ENCODE measurements at places on chromosomes 7 and 10.

DNA sequence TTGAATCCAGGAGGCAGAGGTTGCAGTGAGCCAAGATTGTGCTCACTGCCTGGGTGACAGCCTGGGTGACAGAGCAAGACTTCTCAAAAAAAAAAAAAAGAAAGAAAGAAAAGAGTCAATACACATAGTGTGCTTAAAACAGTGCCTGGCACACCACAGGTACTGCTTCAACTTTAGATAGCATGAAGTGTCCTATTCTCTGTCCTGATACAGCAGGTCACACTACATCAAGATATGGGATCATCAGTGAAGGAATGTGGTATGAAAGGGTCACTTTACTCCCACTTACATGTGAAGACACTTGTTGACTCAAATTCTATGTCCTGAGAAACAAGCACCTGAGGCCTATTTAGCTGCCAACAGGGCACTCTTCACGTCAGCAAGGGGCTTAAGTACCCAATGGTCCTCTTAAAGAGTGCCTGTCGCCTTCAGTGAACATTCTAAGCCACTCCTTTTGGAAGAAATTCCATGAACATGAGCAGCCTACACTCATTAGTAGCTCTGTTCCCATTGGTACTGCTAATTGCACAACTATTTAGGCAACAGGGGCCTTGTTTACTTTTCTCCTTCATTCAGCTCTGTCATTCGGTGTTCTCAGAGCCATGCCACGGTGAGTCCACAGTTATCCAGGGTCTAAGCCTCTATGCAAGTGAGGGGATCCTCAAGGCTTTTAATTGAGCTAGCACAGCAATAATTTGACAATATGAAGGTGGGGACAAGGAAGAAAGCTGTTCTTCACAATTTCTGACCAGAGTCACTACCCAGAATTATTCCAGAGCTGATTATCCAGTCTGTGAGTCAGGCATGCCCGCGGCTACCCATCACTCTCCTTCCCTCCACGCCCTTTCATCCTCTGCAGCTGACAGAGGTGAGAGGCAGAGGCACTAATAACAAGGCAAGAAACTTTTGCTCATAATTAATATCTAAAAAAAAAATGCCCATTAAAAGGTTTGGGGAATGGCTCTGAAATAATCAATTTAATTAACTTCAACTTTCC is 56.6 kb upstream of the PTN start:
- peak; percentile 17 for DNase-seq

GRCh38 chr7:35038354-35038753 is 1.1 kb upstream of the DPY19L1 start:
- no peak for DNase-seq

DNA sequence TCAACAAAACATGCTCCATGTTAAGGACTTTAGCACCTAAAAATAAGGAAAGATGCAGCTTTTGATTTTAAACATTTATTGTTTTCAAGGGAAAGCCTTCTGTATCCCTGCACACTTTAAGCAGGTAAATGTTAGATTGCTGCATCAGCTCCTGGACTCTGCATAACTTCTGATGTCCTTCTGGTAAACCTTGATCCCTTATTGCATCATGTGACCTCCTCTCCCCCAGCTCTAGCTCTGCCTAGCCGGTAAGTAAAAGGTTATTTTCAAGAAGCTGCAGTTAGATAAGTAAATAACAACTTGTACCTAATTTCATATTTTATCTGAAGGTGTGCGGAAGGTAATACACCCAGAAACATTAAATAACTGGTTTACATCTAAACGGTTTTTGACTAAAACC is 37.5 kb downstream of the PDK4 start:
- DNase-seq = no peak

DNA sequence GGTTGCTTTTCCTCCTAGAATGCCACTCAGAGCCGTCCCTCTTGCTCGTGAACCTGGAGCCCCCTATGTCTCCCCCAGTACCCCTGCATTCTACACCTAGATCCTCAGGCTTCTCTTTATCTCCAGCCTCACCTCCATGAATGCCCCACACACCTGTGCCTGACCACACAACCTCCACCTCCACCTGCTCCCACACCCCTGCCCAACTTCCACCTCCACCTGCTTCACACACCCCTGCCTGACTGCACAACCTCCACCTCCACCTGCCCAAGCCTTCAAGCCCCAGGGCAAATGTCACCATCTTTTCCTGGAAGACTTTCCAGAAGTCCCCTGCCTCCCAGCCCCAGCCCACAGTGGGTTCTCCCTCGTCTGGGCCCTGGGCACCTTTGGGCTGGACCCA is 6.9 kb upstream of the LFNG start:
- DNase-seq = no peak

GRCh38 chr10:103839872-103840739 is 15.3 kb downstream of the SH3PXD2A start:
- no peak for DNase-seq

GRCh38 chr10:47099474-47099873 is 188.2 kb downstream of the PTPN20 start:
- DNase-seq = no peak

DNA sequence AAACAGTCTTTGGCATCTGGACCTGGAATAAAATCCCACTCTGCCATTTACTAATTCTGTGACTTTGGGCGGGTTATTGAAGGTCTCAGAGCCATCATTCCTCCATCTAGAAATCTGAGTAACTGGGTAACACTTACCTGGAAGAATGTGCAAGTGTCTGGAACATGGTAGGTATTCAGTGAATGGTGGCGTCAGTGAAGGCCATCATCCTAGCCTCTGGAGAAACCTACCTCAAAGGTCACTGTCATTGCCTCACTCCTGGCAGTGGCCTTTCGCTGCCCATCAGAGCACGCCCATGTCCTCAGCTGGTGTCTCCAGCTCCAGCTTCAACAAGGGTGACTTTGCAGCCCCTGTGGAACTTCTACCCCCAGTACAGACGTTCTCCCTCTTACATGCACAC is 4.5 kb downstream of the GAL3ST4 start:
- no peak for DNase-seq

GRCh38 chr7:118045629-118046028 is 138.3 kb upstream of the LSM8 start:
- no peak for DNase-seq

- no peak for DNase-seq
These were observed 28.1 kb upstream of the PTN start for GRCh38 chr7:137371616-137372015.

GRCh38 chr7:109996927-109997326 is 1094.0 kb upstream of the LRRN3 start:
- no peak for DNase-seq

- DNase-seq = no peak
These were observed 110.7 kb downstream of the INHBA start for GRCh38 chr7:41592236-41592635.

DNA sequence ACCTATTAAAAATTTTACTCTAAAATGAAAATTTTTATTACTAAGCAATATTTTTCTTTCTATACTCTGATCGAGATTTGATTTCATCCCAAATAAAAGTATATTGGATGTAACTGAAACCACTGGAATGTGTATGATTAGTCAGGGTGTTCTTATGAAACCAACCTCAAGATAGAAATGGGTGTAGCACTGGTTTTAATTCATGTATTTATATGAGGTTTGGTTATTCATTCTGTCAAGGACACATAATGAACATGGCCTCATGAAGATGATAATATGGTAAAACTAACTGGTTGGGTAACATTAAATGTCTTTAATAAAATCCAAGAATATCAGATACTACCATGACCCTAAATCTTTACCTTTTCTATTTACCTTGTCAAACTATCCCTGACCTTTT is 197.7 kb downstream of the SEMA3A start:
- no peak for DNase-seq

DNA sequence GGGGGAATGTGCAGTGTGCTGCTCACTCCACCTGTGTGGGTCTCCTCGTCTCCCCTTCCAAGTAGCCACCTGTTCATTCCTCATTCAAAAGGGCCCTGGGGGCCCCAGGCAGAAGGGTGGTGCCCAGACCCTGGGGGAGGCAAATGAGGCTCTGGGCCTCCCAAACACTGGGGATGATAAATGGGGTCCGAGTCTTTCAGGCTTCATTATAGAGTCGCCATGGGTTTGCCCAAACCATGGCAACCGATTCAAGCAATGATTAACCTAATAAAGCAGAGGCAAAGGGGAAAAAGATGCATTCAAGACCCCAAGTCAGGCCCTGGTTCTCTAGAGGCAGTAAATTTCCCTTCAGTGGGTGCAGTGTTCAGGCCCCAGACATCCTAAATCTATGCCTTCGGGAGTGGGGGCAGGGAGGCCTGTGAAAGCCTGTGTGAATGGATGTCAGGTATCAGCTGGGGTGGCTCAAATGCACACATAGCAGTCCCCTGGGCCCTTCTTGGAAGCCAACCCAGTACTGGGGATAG is 10.4 kb downstream of the NEUROG3 start:
- DNase-seq = no peak

DNA sequence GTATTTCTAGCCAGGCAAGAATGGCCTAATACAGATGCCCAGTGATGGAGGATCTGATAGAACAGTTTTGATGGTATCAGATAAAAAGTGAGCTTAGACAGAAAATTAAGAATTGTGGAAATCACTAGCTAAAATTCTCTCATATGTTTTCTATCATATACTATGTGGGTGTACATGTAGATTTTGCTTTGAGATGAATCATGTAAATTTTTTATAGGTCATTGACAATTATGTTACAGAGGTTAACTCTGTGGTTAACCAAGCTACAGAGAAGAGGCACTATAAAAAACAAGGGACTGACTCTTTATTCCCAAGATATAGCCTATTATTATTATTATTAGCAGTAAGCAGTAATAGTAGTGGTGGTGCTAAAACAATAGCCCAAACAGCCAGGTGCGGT is 156.5 kb downstream of the ITGA8 start:
- no peak for DNase-seq

GRCh38 chr10:5991708-5992107 is 14.4 kb upstream of the IL15RA start:
- DNase-seq = no peak

DNA sequence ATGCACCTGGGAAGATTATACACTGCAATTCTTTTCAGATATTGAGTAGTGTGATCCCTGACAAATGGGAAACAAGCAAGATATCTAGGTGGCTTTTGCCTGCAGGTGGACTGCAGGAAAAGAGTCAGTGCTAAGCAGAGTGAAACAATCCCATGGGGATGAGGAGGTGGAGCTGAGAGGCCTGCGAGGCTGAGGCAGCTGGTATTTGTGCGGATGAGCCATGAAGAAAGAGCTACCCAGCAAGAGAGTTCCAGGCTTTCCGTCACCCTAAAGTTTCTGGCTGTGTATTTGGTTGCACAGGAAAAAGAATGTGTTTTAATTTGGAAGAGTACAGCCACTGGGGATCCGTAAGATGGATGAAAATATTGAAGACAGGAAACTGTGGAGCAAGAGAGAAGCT is 714.1 kb upstream of the COBL start:
- DNase-seq = no peak

DNA sequence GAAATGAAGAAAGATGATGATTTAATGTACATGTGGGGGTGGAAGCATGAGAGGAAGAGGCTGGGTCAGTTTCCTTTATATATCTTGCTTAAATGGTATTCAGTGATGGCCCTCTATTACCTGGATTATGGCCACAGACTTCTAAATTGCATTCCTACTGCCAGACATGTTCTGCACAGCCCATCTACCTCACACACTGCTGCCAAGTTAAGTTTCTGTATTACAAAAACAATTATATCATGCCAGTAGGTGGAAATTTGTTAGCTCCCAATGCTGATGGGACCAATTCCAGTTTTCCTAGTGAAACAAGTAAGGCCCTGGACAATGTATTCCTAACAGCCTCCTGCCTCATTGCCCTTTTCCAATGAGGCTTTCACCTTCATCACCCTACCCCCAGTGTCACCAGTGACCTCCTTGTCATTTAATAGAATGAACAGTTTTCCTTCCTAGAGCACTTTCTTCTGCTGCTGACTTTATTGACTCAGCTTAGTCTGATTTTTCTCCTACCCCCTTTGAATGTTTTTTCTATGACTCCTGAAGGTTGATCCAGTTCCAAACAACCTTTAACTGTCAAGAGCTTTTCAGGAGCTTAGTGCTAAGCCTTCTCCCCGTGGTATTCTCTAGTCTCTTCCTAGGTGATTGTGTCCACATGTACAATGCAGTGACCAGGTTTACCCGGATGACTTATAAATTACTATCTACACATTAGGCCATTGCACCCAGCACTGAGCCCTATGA is 316.6 kb upstream of the ANKRD30A start:
- DNase-seq = no peak

DNA sequence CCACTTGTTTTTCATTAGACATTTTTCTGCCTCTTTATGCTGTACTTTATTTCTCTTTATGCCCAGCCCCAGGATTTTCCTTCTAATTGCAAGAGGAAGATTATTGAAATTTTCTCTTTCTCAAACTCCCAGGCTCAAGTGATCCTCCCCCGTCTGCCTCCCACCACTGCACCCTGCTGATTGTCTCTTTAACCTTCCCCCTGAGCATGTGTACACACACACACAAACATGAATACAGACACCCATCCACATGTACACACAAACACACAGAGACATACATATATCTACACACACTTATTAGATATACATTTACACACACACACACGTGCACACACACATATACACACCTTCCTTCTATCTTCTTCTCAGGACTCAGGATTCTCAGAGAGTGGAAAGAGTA is 37.3 kb upstream of the MAP3K8 start:
- DNase-seq = no peak

DNA sequence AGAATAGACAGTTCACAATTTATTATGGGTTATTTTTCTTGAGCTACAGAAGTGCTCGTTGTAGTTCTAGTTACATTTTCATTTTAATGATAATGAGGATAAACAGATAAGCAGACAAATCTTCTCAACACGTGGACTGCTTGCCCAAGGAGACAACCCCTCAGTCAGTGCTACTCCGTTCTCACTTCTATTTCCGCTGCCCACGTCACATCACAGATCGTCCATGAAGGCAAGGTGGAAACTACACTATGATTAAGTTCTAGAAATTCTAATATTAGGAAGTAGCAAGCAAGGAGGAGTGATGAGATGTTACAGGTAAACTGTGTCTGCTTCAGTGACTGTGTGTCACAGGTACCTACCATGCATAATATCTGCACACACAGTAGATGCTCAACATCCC is 210.5 kb downstream of the CHCHD3 start:
- no peak for DNase-seq

GRCh38 chr10:103456074-103456660 is 2.5 kb downstream of the CALHM1 start:
- DNase-seq = no peak

DNA sequence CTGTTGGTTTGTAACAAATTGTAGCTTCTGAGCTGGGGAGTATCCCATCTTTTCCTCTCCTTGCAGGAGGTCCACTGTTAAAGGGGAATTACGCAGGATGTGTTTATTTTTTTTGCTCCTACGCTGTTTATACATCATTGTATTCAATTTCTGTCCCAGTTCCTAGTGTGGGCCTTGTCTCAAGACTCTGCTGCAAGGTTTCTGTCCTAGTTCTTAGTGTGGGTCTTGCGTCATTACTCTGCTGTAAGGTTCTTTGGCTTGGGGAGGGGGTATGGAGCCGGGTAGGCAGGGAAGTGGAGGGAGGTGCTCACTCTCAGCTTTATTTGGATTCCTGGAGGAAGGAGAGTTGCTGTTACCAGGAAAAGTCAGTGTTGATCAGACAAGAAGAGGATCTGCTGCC is 64.0 kb upstream of the TRIM8 start:
- no peak for DNase-seq

- DNase-seq = no peak
These were observed 684.5 kb downstream of the TNS3 start for GRCh38 chr7:46897381-46897780.

GRCh38 chr10:62637249-62638061 is 167.1 kb upstream of the ADO start:
- no peak for DNase-seq

Measured in BJ (cell line).